Stimulated activated CD8-positive, alpha-beta memory T cell treated with anti-CD3 and anti-CD28 coated beads, Interleukin-2, amount 100 ng/mL, for 1 hour (primary cell): ENCODE measurements at places on chromosomes 11 and 22.

- no peak for DNase-seq
These were observed 17.4 kb upstream of the BACE1-AS start for GRCh38 chr11:117273550-117274289.

- no peak for DNase-seq
These were observed 27.7 kb upstream of the SMCO4 start for GRCh38 chr11:93570759-93571413.

GRCh38 chr22:37640591-37641560 is 1.4 kb downstream of the SH3BP1 start:
- DNase-seq, result no peak

- DNase-seq, result no peak
These were observed 73.0 kb upstream of the APOA1 start for GRCh38 chr11:116910378-116910777.

- DNase-seq, result no peak
These were observed 297.0 kb downstream of the CADM1 start for GRCh38 chr11:115207166-115207591.

GRCh38 chr11:74269161-74269811 is 42.2 kb downstream of the P4HA3 start:
- no peak for DNase-seq
